GM12891 (cell line): ENCODE measurements at places on chromosomes 2 and 18.

DNA sequence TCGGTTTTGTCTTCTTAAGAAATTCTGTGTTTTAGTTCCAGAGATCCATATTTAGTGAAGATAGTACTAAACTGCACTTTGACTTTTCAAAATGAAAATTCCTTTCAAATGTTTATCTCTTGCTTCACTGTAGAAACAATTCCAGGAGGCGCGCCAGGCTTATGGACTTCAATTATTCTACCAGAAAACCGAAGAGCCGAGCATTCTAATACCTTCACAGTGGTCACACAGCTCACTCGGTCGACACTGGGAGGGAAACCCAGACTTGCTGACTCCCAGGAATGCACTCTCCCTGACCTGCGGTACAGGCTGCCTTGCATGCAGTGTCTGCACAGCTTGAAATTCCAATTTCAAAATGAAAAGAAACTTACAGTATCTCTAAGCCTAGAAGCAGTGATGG lies 119.9 kb upstream of the PIEZO2 start:
- no peak for DNase-seq

DNA sequence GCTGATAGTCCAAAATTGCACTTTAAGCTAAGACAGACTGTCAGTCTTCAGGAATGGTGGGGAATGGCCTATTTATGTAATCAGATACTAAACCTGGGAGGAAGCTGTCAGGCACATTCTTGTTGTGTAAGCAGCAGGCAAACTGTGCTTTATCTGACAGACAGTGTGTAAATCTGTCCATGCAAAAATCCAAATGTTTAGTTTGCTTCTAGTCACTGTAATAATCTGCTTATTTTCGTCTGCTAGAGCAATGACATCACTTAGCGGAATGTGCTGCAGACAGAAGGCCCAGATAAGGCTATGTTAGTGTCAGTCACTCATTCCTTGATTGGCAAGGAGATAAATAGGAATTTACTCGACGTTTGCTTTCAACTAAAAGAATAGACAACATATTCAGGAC lies 263.5 kb downstream of the ZNF407 start:
- no peak for DNase-seq

DNA sequence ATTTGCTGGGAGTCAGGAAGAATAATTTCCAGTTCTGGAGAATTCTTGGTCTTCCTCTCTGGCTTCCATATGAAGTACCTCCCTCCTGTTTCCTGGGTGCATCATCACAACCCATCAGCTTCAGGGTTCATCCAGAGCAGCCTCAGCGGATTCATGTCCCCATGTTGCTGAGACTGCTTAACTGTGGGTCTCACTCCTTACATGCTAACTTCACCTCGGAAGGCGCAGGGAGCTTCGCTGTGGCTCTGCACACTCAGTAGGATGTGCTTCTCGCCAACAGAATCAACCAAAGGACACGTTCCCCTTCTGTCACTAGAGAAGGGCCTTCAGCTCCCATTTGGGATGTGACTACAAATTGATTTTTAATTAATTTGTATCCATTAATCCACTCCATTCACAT lies 24.2 kb downstream of the FBLN7 start:
- DNase-seq = no peak

DNA sequence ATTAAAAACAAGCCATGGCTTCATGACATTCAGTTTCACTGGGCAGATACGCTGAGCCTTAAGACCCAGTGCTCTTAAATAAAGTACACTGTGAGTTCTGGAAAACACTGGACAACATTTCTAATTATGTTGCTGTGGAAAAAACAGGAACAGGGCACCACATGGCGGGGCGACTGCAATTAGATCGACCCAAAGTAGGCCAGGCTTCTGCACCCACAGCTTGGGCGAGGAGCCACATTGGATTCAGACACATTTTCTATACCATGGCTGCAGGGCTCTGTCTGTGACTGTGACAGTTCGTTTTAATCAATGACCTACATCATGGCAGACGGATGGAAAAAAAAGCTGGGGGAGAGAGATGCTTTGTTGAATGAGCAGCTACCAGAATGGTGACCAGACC lies 227.2 kb upstream of the HS6ST1 start:
- no peak for DNase-seq

DNA sequence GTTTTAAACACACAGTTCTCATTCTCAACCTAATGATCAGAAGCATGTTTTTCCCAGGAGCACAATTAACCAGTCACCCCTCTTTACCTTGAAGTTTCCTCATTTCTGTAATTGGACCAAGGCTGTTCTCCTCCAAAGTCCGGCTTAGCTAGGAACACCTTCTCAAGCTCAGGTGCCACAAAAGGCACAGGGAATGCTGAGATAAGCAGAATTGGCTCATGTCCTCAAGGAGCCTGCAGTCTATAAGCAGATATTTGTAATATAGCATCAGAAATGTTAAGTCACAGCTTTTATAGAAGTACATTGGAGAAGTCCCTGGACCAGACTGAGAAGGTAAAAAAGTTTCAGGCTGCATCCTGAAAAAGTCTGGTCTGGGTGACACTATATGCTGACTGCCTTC lies 20.7 kb downstream of the OSR1 start:
- no peak for DNase-seq

- no peak for DNase-seq
These were observed 1919.8 kb downstream of the SUCLG1 start for GRCh38 chr2:82539280-82539621.

GRCh38 chr2:141810148-141810547 lies 320.7 kb downstream of the LRP1B start:
- DNase-seq = no peak

DNA sequence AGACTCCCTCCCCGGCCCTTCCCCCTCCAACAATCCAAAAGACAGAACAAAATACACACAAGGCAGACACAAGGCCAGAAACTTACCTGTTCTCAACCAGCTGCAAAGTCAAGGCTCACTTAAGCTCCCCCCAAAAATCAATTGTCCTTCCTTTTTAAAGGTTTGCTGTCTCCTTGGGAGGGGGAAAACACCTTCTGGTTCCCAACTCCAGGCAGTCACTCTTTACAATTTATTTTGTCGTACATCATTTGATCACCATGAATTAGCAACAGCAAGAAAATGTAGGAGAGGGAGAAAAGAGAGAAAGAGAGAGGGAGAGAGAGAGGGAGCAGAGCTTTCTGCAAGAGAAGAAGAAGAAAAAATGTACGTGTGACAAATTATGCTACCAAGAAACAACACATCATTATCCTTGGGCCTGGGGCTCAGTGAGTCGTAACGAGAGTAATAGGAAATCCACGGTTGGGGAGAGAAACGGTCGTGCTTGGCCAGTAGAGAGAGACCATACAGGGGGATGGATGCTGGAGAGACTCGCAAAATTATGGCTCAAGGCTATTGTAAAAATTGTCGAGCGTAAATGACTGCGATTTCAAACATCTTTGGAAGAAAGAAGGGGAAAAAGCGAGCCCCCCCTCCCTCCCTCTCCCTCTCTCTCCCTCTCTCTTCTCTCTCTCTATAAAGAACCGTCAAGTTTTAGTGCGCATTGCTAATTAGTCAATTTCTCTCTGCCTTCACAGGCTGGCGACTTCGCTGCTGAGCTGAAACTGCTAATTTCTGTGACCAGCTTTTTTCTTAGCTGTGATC lies at the start of gene KLHL14:
KLHL14 (minus strand) TSS at position 443 of the 801 bp plus-strand sequence. CDS start 2,432 bp downstream, outside the sequence.
- no peak for DNase-seq

DNA sequence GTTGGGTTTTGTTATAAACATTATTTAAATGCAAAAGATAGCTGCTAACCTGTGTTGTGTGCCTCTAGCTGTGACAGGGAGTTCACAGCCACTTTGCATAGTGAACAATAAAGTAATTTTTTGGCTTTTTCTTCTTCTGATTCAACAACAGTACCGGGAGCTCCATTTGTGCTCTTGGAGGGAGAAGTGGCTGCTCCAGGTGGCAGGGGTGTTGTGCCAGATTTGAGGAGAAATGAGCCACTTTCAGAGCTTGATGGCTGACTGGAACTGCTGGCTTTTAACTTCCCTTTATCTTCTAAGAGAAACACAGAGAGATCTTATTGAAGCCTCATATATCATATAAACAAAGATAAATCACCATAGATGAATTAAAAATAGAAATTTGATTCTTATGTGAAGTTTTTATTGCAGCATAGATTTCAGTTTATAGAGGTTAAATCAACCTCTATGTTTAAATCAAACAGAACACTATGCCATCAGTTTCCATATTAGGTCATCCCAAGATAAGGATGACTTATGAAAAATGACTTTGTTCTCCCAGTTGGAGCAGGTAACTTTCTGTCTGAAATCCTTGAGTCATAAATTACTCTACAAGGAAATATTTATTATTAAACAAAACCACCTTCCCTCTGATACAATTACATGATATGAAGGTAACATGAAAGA lies 182.0 kb upstream of the SESTD1 start:
- no peak for DNase-seq

- DNase-seq = no peak
These were observed 23.2 kb upstream of the EFEMP1 start for GRCh38 chr2:55946793-55947192.

DNA sequence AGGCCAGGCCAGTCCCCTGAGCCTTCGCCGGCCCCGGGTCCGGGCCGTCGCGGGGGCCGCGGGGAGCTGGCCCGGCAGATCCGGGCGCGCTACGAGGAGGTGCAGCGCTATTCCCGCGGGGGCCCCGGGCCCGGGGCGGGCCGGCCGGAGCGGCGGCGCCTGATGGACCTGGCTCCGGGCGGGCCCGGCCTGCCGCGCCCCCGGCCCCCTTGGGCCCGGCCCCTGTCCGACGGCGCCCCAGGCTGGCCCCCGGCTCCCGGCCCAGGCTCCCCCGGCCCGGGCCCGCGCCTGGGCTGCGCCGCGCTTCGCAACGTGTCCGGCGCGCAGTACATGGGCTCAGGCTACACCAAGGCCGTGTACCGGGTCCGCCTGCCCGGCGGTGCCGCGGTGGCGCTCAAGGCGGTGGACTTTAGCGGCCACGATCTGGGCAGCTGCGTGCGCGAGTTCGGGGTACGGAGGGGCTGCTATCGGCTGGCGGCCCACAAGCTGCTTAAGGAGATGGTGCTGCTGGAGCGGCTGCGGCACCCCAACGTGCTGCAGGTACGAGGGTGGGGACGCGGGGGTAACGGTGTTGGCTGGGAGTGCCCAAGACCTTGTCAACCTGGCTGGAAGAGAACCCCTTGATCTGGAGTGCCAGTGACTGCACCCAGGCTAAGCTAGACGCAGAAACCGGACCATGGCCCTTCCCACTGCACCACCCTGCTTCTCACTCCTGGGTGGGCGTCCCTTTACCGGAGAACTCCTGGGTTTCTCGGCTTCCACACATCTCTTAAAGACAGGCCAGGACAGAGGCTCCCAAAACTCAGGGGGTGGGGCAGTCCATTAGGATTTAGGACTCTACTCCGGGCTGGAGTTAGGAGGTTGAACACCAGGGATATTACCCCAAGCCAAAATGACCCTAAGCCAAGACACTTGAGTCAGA lies 739 bp downstream of the PKDCC start:
- no peak for DNase-seq

DNA sequence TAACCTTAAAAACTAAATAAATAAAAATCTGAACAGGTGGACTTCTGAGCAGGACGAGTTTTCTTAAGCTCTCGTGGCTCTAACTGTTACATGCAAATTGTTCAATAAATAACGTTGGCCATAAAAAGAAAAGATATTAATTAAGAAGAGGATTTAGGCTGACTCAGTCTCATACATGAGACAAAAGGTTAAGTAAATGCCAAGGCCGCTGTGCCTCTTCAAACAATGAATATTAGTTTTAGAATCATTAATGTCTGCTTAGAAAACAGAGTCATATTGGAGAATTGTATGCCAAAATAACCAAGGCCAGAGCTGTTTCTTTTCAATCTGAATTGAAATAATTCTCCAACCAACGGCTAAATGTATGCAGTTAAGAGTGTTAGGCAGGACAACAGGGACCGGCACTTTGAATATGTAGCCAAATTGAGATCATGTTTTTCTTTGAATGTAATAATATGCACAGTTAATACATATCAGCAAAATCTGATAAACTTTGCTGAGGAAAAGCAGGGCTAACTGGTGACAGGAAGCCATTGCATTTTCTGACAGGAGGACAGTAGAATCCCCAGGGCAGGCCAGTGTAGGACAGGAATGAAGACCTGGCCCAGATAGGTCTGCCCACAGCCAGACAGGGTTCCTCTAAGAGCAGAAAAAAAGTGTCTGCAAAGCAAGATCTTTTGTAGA lies 1041.4 kb upstream of the FANCL start:
- no peak for DNase-seq

DNA sequence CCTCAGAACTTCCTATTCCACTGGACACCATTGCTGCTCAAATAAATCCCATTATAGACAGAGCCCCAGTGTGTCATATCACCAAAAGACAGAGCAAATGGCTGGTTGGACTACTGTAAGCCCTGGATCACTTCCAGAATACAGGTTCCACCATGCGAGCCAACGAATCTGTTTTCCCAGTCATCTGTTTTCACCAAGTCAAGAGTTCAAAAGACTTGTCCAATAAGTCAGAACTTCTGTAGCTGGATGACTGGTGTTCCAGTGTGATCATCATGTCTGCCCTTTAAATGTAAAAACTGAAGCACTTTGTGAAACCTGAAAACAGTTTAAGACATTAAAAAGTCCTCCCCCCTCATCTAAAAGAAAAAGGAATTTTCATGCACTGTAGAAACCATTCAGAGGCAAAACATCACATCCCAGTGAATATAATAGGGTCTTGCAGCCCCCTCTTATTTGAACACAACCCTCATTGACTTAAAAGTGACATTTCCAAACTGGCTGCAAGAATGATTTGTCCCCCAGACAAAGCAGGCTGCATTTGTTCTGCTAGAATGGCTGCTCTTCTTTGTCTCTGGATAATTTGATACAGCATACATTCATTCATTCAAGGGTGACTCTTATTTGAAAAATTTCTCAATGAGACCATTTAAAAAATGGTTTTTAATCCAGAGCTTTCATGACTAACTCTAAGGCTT lies 64.6 kb upstream of the TANC1 start:
- no peak for DNase-seq

DNA sequence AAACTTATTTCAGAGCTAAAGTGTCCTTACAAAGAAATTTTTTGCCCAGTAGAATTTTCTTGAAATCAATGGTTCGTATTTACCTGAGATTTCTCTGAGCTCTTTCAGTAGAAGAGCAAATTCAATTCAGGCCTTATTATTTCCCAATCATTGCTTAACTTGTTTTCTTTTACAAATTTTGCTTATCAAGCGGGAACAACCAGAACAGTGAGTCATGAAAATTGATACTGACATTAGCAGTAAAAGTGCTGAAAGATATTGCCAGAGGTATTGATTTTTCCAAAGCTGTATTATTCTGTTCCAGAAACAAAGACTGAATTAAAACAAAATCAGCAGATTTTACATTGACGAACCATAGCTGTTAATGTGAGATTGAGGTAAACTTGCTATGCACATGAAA lies 10.1 kb upstream of the RIOK3 start:
- no peak for DNase-seq
